ENCODE measurements at places on chromosomes 5 and 9.

DNA sequence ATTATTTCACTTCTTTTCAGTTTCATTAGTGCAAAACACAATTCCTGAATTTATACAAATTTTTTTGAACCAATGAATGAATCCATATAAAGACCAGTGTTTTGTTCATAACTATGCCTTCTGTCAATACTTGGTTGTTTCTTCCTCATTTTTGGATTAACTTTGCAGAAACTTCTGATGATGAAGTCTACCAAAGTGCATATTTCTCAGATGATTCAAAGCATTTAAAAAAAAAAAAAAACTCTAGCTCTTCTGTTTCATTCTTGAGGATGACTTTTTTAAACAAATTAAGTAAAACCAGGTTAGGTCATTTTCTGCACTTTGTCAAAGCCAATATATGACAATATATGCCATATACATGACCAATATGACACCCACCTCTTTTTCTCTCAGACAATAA, 92.6 kb downstream of the CHSY3 start:
- DNase-seq = no peak

- DNase-seq = no peak
Observed at GRCh38 chr5:178194026-178194425, 6.9 kb upstream of the GMCL2 start.

- DNase-seq = no peak
Observed at GRCh38 chr9:36880075-36880474, 154.0 kb downstream of the PAX5 start.

- no peak for DNase-seq
Observed at GRCh38 chr5:143985832-143986515, 174.0 kb downstream of the HMHB1 start.

- DNase-seq = no peak
Observed at GRCh38 chr5:142671801-142672200, 14.1 kb downstream of the FGF1 start.

DNA sequence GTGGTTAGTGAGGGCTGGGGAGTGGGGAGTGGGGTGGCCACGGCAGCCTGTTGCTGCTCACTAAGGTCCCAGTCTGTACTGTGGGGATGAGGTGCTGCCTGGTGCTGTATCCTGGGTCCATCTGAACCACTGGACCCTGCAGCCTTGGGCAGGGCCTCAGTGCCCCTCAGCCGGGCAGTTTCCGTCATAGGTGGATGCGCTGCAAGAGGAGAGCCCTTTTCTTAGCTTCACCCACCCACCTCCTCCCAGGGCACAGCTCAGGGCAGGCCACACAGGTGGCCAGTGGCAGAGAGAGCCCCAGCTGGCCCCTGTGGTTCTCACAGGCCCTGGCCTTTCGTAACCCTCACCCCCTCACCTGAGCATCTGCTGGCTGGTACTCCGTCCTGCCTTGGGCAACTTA, 46.2 kb downstream of the WNK2 start:
- no peak for DNase-seq
